ENCODE measurements at places on chromosomes 16 and 17.
A peak's percentile ranks its signal among the peaks of the same experiment; 100 is the strongest.

GRCh38 chr16:17154981-17155380 is 315.8 kb downstream of the XYLT1 start:
- DNase-seq, result no peak

DNA sequence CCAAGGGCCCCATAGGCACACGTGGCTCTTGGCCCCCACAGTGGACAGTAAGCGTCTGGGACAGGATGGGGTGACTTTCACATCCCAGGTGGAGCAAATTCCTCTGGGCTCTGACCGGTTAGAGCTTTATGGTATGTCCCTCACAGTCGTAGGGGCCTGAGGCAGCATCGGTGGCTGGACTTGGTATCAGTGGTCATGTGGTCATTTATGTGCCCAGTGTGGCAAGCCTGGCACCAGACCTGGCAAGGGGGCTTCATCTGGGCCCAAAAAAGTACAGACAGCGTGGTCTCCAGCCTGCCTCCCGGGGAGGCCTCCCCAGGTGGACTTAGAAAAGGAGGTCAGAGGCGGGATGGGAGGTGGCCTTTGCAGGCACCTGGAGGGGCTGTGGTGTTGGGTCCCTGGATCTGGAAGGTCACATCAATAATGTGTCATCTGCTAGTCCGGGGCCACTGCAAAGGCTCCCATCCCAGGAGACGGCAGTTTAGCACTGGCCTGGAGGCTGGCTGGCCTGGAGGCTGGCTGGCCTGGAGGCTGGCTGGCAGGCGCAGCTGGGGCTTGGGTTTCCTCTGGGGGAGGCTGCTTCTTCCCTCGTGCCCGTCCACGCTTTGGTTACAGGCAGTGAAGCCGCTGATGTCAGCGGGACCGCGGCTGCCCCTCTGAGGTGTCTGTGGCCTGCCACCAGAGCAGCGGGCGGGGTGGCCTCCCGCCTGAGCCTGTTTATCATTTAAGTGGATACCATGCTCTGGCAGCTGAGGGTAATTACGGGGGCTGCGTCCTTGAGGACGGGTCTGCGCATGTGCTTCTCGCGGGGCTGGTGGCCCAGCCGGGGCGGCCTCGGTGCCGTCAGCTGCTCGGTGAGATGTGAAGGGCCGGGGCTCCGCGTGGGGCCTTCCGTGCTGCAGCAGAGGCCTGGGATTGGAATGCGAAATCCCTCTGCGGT is 20.7 kb upstream of the CBX4 start:
- DNase-seq, result no peak

- DNase-seq, result no peak
Observed at GRCh38 chr16:67881621-67882161, 3.0 kb upstream of the NRN1L start.

DNA sequence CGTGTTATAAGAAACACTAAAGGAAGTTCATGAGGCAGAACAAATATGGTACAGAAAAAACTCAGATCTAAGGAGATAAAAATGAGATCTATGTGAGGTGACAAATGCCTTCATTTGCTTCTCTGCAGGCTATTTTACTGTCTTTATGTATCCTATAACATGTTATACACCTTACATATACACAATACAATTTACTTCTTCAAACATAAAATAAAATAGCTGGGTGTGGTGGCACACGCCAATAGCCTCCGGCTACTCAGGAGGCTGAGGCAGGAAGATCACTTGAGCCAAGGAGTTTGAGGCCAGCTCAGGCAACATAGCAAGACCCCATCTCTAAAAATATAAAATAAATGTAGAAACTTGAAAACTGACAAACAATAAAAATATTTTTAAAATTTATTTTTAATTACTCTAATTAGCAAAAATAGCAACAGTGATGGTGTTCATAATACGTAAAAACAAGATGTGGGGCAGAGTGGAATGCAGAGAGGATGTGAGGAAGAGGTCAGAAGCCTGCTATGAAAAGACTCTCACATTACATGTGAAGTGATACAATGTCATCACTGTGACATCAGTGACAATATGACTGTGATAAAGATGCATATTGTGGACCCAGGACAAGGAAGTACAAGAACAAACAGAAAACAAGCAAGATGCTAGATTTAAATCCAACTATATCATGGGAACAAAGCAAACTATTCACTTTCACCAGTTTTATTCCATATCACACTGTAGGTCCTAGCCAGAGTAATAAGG is 31.0 kb downstream of the VPS53 start:
- DNase-seq, result no peak

DNA sequence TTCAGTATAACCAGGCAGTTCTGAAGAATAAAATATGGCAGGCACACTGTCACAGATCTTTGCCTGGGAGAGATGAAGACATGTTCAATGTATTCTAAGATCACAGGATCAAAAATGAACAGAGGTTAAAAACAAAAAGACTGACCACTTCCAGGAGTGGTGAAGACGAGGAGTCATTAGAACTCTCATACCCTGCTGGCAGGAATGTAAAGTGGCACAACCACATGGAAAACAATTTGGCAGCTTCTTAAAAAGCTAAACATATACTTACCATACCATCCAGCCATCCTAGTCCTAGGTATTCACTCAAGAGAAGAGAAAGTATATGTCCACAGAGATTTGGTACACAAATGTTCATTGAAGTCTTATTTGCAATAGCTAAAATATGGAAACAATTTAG is 406.3 kb downstream of the NPIPA8 start:
- DNase-seq, result no peak

DNA sequence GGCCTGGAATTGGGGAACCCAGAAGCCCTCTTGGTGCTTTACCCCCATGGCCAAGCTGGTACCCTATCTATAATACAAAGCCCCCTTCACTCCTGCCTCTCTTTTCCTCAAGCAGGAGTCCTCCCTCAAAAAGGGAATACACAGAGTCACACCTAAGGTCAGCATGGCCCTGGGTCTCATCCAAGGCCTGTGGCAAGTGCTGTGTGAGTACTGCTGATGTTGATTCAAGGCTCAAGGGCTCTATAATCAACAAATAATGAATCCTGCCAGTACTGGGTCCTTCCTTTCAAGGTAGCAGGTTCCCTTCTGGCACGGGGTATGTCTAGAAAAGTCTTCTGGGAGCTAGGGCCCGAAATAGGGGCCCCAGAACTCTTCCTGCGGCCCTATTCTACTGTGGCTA is 187.3 kb downstream of the CYB561 start:
- DNase-seq, result no peak

DNA sequence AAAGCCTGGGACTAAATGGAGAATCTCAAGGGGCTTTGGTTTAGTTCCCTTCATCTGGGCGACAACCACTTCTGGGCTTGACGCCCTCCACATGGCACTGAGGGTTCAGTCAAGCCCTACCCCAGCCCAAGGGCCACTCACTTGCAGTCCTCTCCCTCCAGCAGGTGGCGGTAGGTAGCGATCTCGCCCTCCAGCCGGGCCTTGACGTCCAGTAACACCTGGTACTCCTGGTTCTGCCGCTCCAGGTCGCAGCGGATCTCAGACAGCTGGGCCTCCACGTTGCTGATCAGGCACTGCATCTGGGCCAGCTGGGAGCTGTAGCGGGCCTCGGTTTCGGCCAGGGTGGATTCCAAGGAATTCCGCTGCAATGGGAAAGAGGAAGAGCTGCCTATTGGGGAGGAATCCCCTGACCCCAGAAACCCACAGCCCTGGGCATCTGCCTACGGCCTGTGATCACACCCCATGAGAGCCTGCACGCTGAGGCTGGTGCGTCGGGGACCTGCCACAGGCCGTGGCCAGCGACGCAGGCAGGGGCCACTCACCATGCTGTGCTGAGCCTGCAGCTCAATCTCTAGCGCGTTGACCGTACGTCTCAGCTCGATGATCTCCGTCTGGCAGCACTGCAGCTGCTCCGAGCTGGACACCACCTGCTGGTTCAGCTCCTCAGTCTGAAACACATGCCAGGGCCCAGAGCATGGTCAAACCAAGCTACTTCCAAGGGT is 2.7 kb downstream of the KRT36 start:
- DNase-seq, result no peak

GRCh38 chr17:75345514-75346167 is 56.4 kb upstream of the SLC25A19 start:
- no peak for DNase-seq

DNA sequence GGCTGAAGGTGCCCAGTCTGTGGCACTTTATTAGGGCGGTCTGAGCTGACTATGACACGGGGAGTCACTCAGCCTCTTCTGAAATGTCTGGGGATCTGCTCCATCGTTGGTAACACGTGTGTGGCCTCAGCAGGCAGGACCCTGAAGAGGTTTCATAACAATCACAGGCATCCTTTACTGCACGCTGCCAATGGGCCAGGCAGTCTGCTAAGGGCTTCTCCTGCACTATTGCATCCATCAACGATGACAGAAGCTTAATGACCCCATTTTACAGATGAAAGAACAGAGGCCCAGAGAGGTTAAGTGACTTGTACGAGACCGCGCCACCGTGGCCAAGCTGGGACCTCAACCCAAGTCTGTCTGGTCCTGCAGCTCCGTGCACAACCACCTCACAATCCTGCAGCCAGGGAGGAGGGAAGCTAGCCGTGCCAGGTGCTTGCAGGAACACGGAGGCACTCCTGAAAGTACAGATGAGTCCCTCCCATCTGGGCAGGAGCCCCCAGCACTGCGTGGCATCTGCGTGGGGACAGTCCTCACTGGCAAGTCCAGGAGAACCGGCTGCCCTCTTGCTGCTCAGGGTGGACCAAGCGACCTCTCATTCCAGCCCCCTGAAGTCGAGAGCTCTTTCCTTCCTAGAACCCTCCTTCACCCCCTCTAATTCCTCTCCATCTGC is 40.0 kb downstream of the RPH3AL start:
- DNase-seq, result no peak

DNA sequence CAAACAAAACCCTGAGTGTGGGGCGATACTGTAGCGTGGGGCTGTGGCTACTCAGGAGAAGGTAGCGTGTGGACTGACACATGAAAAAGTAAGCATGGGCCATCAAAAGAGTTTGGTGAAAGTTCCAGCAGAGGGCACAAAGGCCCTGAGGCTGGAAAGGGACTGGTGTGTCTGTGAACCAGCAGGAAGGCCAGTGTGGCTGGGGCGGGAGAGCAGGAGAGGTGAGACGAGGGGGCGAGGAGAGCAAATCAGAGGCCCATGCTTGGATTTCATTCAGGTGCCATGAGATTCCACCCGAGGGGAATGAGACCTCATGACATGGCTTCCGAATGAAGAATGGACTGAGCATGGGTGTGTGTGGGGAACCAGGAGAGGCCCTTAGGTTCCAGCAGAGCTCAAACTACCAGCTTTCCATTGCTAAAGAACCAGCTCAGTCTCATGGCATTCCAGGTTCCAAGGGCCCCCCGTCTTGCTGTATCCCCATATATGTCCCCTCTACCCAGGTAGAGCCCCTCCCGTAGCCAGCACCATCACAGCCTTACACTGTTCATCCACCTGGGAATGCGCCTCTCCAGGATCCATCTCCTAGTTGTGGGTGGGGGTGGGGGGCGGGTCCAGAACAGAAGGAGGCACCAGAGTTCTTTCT is 31.1 kb downstream of the TRPV2 start:
- DNase-seq, result peak; percentile 38

DNA sequence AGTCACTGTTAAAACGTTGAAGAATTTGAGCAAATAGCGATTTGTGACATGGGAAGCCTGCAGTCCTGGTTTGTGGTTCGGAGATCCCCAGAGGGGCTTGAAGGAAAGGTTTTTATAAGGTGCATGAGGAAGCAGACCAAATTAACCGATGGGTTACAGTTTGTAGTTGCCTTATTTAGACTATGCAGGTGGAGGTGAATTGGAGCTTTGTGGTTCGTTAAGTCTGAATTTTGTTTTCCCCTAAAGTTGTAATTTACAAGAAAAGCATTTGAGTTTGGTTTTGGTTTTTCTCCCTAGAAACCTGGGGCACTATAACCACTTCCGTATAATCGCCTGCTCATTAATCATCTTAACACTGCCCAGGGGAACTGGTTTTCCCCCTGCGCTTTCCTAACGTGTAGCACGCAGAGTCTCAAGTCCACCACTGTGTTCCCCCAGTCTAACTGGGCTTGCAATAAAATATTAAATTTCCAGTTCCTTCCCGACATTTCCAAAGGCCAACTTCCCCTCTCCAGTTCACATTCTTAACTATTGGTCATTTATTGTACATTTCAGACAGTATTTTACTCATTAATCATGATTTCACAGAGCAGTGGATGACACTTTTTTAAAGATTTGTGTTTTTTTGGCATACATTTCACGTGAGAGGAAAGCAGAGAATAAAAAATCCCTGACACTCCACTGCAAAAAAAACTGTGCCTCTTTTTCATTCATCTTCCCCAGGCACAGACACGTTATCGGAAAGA is 932 bp downstream of the ZNF267 start:
- DNase-seq, result peak; percentile 61

DNA sequence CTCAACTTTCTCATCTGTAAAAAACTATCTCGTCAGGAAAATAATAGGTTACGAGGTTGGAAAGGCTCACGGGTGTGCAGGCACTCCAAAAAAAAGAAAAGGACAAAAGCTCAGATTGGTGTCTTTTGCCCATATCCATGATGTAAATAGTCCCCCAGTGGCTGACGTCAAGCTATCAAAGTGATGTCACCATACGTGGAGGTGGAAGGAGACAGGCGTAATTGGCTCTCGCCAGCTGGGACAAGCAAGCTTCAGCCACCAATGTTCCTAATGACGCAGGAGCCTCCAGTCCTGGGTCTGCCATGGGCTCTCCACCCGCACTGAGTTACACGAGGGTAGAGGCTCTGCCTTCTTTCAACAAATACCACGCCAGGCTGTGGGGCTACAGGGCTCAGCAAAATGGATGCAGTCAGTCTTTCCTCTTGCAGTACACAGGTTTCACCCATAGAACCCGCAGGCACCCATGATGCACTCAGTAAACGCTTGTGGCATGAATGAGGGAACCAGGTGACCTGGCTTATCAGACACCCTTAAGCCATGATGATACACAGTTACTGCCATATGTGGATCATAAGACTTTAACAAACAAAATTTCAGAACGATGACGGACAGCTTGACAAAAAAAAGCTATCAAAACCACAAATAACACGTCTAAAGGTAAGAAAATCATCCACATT is 50.5 kb downstream of the COTL1 start:
- DNase-seq, result no peak

GRCh38 chr16:70529051-70529777 is 5.6 kb downstream of the SF3B3 start:
- DNase-seq, result peak; percentile 74

- no peak for DNase-seq
Observed at GRCh38 chr17:80485846-80486245, 9.4 kb upstream of the NPTX1 start.

DNA sequence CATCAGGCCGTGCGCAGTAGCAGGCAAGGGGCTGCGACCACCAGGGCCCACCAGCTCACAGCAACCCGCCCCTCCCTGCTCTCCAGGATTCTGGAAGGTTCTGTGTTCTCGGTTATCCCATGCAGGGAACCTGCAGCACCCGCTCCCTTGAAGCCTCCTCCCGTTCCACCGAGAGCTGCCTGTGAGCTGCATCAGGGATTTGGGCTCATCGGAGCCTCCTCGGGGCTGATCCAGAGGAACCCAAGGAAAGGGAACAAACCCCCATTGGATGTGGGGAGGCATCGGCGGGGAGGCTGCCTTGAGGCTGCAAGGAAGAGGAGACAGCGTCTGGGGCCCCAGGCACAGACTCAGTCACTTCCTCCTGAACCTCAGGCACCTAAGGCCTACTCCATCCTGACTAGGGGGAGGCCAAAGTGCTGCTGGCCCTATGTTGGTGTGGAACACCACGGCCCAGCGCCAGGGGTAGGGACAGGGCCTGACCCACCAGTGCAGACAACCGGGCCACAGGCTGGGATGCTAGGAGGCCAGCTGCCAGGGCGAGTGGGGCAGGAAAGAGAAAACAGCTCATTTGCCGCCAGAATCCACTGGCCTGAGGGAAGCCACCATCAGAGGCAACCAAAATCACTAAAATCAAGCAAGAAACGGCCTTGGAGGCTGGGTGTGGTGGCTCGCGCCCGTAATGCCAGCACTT is 14.4 kb upstream of the LGALS3BP start:
- no peak for DNase-seq

- no peak for DNase-seq
Observed at GRCh38 chr17:21303441-21304065, 19.0 kb downstream of the MAP2K3 start.
